ENCODE measurements at places on chromosomes 5 and 9.

DNA sequence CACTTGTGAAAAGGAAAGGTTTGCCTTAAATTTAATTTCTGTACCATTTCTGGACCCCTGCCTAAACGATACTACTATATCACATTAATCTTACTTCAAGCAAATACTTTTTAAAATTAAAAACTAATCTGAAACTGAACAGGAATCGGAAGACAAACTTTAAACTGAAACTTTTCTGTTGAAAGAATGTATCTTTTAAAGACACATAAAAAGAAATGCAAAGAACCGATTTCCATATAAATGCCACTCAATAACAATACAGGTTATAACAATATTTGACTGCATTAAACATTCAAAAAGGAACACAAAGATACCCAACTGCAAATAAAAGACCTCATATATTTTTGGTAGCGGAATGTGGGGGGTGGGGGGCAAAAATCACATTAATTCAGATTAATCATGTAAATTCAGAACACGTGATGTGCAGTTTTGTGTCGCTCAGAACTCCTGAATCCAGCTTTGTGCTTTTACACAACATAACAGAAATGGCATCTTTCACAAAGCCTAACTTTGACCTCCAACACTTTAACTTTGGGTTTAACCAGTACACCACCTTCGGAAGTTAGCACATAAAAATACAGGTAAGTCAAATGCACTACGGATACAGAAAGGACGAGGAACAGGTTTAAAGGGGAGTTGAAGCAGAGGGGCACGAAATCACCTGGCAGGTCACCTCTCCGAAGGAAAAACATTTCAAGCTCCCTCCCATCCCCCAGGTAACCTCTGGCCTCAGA, 925 bp downstream of the LIFR start:
- DNase-seq: no peak

GRCh38 chr9:19050637-19051591, 1.7 kb downstream of the RRAGA start:
- no peak for DNase-seq

GRCh38 chr5:134026521-134027287, 21.9 kb upstream of the VDAC1 start:
- DNase-seq: no peak

- no peak for DNase-seq
Observed at GRCh38 chr5:87347841-87348240, 64.9 kb downstream of the CCNH start.

- DNase-seq: peak; percentile 90
Observed at GRCh38 chr9:38200431-38200830, 131.4 kb upstream of the SHB start.

GRCh38 chr5:152990649-152991048, 499.8 kb upstream of the GRIA1 start:
- peak; percentile 52 for DNase-seq

DNA sequence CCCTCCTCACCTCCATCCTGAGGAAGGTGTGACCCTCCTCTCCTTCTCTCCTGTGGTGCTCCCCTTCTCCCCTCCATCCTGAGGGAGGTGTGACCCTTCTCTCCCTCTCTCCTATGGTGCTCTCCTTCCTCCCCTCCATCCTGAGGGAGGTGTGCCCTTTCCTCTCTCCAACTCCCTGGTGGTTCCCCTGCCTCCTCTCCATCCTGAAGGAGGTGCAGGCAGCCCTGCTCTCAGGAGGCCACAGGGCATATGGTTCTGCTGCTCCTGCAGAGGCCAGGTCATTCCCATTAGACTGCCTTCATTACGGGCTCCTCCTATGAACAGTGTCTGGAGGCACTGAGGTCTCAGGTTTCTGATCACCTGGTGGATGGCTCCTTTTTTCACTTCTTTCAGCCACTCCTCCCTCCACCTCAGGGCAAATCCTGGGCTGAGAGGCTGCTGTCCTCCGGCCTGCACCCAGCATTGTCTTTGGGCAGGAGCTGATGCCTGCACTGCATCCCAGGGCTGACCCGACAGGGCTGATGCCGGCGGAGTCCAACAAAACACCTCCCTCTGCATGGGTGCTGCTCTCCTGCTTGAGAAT, 197.1 kb downstream of the MED10 start:
- DNase-seq: no peak
